ENCODE measurements at places on chromosomes 5 and 9.

- peak; percentile 77 for DNase-seq
Measured at GRCh38 chr9:37968228-37968701, 64.3 kb upstream of the SLC25A51 start.

GRCh38 chr5:149627070-149627469, 45.8 kb downstream of the ARHGEF37 start:
- no peak for DNase-seq

DNA sequence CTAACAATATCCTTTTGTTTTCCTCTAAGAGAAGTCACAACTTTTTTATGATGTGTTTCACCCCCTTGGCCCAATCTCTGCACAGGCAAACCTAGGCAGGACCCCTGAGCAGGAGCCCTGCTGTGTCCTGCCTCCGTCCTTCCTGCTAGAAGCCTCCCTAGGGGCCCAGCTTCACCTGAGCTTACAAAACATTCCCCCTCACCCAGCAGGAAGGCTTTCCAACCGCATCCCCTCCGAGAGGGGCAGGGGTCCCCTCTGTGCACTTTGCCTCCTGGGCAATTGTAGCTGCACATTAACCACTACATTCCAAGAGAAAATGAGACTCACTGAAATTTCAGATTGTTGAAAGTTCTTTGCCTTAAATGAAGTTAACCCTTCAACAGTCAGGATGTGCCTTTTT, 176.2 kb downstream of the IRX2 start:
- no peak for DNase-seq

DNA sequence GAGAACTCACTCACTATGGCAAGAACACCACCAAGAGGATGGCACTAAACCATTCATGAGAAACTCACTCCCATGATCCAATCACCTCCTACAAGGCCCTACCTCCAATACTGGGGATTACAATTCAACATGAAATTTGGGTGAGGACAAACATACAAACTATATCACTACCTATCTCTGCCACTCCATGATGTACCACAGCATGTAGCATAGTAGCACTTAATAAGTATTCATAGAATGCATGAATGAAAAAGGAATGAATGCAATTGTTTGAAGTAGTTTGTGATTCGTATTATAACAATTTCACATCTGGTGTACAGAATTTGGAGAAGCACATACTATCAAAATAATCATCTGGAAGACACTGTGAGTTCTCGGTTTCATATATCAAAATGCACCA, 27.9 kb upstream of the SLC24A2 start:
- DNase-seq: no peak

DNA sequence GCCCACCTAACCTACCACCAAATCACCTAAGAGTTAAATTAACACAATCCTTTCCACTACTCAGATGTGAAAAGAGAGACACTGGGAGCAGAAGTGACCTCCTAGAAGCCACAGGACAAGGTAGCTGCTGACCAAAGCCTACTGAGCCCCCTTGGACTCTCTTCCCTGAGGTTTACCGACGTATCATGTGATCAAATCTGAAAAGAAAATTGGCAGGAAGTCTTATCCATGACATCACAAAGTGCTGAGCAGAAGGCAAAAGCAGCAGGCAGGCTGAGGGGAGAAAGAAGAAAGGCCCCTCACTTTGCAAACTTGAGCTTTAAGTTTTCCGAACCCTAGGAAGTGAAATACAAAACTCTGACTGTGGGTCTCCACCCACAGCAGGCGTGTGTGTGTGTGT, 11.1 kb downstream of the PRELID2 start:
- no peak for DNase-seq

- no peak for DNase-seq
Measured at GRCh38 chr9:132168347-132168746, 6.5 kb downstream of the NTNG2 start.

DNA sequence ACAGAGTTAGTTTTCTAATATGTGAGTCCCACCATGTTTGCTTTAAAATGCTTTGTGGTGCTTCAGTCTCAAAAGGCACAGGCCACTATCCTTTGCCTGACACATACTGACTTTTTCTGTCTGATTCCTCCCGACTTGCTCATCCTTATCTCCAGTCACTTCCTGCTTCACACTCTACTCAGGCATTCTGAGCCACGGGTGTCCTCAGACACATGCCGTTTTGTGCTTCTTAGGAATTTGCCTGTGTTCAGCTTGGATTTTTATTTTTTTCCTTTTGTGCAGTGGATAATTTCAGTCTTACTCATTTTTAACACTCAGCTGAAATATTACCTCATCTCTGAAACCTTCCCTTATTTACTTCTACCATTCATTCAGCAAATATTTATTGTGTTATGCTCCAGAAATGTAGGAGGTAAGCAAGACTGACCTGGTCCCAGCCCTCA, 54.1 kb downstream of the MAN2A1 start:
- peak; percentile 93 for DNase-seq

GRCh38 chr9:77589046-77589795, 58.9 kb downstream of the GNA14 start:
- DNase-seq: no peak

DNA sequence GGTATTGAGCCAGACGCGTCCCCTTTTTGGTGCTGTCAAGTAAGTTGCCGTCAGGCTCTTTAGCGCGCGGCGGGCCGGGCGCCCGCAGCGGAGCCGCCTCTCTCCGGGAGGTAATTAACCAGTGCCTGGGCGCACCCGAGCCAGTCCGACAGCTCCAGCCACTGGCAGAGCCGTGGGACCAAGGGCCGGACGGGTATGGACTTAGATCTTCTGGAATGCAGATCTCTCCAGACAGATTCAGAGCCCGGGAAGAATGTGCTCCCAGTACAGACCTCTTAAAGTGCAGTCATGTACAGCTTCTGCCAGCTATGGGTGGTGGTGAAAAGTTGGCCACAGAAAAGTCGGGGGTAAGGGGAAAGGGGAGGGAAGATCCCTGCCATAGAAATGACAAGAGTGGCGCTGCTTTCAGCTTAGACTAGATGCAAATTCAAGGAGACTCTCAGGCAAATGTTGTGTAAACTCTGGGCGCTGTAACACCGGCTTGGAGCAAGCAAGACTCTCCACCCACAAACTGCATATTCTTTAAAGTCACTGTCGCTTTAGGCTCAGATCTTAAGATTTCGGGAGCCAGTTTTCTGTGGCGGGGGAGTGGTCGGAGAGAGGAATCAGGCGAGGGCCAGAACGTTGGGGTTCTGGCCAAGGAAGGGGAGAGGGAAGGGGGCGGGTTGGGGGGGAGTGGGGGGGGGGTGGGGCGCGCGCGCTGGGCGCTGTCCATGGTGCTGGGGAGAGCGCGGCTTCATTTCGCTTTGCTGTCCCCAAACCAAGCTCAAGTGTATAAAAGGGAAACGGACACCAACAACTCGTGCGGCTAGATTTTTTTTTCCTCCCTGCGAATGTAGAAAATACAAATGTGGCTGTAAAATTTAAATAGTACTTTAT, 29.2 kb downstream of the NR2F1 start:
- DNase-seq: no peak

DNA sequence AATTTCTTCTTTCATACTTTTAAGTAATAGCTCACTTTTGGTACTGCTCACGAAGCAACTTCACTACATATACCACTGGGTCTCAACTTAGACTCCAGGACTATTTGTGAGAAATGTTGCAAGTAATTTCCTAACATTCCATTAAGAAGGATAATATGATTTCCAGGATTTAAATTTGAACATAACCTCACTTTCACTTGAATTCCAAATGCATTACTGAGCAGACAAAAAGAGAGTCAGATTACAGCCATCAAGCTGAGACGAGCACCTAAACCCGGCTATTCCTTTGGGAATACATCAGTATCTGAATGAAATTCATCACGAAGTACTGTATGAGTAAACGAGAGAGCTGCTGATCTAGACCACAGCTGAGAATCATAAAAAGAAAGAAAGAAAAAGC, 47.3 kb downstream of the LIFR start:
- DNase-seq: peak; percentile 52

DNA sequence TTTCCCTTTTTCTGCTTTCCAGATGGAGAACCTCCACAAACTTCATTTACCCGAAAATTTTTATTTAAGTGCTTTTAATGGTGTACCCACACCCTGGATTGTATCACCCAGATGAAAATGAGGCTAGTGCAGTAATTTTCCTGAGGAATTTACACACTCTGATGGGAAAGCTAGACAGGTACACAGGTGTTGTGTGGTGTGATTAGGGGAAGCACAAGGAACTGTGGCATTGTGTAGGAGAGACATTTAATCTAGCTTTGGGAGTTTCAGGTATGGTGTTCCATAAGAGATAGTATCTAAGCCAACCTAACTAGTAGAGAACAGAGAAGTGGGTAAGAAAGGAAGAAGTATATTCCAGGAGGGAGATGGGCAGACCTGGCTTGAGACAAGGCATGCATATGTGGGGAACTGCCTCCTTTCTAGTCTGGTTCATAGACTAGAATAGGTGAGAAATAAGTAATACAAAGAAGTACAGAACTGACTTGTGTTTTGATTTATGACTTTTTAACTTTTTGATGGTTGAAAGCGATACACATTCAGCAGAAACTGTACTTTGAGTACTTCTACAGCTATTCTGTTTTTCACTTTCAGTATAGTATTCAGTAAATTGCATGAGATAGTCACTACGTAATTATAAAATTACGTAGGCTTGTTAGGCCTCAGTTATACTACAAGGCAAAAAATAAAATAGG, 22.9 kb upstream of the ROPN1L start:
- DNase-seq: no peak

DNA sequence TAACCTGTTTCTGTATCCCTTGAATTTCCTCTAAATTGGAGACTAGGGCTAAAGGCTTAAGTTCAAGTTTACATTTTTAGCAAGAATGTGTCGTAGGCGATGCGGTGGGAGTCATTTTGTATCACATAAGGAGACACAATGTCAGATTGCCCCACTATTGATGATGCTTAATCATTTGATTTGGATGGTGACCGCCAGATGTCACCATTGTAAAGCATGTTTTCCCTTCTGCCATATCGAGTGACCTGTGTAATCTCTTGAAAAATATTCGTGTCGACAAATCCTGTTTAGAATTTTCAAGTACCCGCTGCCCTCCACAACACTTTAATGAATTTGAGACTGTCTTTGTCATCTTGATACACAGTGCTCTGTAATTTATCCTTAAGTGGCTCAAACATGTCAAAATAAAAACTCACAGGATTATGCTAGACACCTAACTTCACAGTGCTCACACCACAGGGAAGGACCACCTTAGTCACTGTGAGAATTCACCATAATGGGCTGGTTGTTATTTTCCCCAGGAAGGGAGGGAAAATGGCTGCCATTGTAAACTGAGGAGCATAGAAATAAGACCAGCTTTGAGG, 34.5 kb upstream of the SLC46A2 start:
- peak; percentile 33 for DNase-seq

GRCh38 chr9:133835262-133835901, 97.2 kb upstream of the SARDH start:
- DNase-seq: peak; percentile 16

DNA sequence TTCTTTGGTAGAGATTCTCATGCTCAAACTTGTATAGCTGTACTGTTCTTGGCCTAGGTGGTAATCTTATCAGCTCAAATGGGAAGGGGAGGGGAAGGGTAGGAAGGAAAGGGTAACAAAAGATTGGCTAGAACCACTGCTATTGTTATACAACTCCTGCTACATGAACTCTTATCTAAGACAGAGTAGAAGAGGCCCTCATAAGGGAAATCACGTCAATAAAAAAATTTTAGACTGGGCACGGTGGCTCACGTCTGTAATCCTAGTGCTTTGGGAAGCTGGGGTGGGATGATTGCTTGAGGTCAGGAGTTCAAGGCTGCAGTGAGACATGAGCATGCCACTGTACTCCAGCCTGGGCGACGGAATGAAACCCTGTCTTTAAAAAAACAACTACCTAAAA, 15.9 kb downstream of the STOM start:
- DNase-seq: no peak

DNA sequence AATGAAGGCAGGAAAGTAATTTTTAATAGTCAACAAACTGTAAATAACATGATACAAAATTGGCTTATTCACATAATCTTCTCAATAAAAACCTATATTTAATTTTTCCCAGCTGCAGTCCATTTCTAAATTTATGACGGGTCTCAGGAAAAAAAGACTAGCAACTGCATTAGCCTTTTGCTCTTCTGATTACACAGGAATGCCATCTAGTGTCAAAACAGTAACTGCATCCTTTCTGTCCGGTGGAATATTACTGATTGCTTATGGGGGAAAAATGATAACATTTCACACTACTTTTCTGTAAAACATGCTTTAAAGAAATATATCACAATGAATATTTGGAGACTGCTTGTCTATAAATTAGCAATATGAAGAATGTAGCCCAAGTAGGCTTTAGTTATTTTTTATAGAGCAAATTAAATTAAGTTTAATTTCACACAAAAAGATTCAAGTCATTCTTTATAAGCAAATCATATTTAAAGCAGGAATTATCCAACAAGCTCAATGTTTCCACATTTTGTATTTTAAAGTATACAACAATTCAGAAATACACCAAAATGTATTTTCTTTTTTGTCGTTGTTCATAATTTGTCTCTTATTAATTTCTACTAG, 534.7 kb downstream of the CDH10 start:
- DNase-seq: no peak

DNA sequence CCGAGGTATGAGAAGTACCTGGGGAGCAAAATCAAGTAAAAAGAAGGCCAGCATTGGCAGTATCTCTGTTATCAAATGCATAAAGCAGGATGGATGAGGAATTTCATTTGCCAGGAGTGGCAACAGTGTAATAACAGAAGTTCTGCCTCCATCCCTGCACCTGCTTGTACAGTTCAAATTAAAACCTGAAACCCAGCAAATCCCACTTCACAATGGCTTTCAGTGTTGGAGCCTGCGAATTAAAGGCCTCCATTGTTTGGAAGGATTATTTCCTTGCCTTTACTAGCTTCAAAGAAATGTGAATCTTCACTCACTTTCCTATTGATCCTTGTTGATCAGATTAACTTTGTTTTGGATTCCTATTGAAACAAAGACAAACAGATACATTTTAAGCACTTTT, 31.5 kb upstream of the IRX1 start:
- no peak for DNase-seq

DNA sequence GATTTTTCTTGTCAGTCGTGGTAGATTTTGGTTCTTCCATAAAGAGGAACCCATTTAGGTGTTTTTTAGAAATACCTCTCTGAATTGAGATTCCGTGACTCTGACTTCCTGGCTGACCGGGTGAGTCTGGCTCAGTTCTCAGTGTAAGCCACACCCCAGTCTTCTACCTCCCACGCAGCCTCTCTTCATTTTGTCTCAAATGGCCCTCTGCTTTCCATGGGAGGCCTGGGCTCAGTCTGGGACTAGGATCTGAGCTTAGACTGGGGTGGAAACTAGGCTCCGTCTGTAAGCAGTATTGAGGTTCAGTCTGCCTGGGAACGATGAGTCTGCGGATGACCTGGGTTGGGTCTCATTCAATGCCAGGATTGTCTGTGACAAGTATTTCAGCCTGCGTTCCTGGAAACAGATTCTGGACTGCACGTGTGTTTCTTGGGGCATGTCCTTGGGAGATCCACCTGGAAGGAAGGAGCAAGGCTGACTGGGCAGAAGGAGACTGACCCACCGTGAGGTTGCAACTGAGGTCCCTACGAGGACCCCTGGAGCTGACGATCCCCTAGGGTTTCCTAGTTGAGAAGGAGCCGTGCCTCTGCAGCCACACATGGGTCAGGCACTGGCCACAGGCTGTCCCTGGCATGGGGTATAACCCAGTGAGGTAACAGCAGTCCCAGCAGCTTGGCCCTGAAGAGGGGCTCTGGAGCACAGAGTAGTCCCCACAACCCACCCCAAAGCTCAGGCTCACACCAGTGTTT, 12.4 kb upstream of the CRB2 start:
- no peak for DNase-seq
